T-helper 2 cell (primary cell): ENCODE measurements at places on chromosomes 6 and 20.

DNA sequence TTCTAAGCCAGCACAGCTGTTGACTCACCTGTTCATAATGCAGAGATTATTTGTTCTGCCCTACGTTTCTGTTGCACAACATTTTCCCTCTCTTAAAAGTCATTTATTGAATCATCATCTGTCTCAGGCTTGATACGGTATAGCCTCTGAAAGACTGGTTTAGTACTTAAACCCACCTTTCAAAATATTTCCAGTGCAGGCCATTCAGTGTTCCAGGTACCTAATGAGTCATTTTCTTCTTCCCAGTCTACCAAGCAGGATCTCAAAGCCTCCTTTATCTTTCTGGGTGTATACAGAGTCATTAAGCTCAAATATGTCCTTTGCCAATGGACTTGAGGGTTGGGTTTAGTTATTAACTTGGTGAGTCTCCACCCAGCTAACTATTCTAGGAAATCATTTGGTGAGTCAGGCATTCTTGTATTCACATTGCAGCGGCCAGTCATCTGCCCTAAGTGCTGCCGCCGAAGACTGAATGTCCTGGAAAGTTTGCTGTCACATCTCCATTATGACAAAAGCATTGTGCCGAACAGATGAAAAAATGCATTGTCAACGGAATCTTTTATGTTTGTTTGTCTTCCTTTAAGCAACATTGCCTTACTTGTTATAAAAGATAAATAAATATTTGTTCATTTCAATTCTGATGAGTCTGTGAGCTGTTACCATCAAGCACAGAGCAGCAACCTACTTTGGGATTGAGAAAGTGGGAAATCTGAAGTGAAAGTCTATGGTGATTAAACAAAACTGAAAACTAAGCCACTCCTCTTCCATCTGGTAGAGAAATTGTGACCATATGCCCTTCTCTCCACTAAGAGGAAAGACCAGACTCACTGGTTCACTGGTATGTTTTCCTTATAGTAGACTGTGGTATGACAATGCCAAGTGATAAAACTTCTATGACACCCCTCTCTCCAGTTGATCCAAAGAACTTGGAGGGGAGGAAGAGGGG is 14.3 kb upstream of the FAM135A start:
- DNase-seq, result no peak

- DNase-seq, result no peak
These were observed 14.0 kb upstream of the HLA-F start for GRCh38 chr6:29709188-29709587.

GRCh38 chr6:140711019-140711613 is 1336.7 kb upstream of the CITED2 start:
- DNase-seq, result no peak

- no peak for DNase-seq
These were observed 52.8 kb upstream of the FILIP1 start for GRCh38 chr6:75546381-75546780.

GRCh38 chr6:119566546-119567260 is 217.1 kb upstream of the MAN1A1 start:
- DNase-seq, result no peak

GRCh38 chr6:150251566-150252186 is 108.8 kb downstream of the PPP1R14C start:
- no peak for DNase-seq

- DNase-seq, result no peak
These were observed 44.8 kb upstream of the EMILIN3 start for GRCh38 chr20:41411391-41411847.

DNA sequence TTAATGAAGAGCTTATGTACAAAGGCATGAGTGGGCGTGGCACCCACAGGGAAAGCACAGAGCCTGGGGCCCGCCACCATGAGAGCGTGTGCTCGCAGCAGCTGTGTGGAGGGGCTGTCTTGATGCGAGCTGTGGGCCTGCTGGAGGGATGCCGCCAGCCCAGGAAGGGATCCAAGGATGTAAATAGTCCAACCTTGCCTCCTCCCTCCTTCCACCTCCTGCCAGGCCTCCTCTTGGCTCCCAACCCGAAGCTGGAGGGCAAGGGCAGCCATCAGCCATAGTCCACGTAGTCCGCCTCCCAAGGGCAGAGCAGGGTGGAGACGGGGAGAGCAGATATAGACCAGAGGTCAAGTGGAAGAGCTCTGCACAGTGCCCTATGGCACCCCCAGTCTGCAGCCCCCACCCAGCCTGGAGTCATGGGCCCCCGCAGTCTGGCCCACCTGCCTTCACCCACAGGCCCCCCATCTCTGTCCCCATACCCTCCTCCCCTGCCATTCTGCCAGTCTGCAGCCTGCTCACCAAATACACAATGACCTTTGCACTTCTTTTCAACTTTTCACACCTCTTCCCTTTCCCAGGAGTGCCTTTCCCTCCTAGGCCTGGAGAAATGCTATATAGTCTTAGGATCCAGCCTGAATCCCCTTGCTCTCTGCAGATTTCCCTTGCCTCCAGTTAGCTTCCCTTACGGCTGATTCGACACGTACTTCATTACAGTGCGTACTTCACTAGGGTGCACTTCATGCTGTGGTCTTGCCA is 77.1 kb downstream of the SHLD1 start:
- DNase-seq, result no peak

GRCh38 chr6:95629551-95629950 is 52.2 kb downstream of the MANEA start:
- DNase-seq, result no peak

- no peak for DNase-seq
These were observed 789.6 kb upstream of the EYS start for GRCh38 chr6:66496659-66497058.
